ENCODE measurements at places on chromosomes 11 and 22.
A peak's percentile ranks its signal among the peaks of the same experiment; 100 is the strongest.

- H3K4me3 ChIP-seq, result peak overlapping the region; percentile 52
- no peak overlapping the region for H3K27ac ChIP-seq
- peaks cover 1% of the 10 kb centered on the region for H3K36me3 ChIP-seq
- DNase-seq, result no peak
These were observed 21.4 kb downstream of the KCNQ1 start for GRCh38 chr11:2466069-2466801.

DNA sequence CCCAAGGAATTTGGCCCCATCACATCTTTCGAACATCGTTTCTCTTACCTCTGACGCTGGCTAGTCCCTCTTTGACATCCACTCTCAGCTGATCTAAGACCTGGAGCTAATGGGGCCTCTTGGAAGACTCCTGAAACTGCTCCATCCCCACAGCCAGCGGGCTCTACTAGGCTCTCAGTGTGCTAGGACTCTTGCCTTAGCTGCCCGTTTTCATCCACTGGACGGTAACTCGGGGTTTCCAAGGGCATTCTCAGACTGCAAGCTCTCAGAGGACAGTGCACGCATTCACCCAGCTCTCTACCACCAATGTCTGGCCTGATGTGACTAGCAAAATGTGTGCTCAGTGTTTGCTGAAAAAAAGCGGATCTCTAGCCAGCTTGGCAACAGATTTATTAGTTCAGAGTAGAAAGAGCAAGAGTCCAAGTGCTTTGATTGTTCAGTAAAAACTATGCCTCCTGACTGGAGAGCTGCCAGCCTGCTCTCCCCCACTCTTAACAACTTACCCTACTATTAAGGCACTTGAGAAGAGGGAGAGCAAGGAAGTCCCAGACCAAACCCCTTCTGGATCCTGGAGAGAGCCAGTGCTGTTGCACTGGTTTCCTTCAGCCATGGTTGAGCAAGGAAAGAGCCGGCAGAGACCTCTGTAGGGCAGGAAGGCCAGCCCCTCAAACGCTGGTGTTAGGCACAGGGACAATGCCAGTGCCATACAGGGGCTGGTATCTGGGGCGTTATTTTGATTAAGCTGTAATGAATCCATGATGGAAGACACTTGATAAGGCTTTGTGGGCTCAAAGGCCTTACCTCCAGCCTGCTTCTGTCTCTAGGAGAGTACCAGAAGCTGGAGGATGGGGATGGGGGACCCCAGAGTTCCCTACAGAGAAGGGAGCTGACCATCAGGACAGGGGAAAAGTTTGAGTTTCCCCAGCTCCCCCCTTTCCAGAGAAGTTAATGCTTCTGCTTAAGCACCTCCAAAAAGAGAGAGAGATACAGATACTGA lies 9.2 kb downstream of the RELA start:
- peak overlapping the region; percentile 91 for H3K27ac ChIP-seq
- peak overlapping the region; percentile 80 for H3K4me3 ChIP-seq
- peaks cover 24% of the 10 kb centered on the region for H3K36me3 ChIP-seq
- peaks cover 38% of the 10 kb centered on the region for H3K4me1 ChIP-seq

GRCh38 chr11:122745111-122745510 lies 89.6 kb downstream of the UBASH3B start:
- H3K27me3 ChIP-seq, result no peaks in the 10 kb centered on the region
- H3K4me1 ChIP-seq, result peaks cover 30% of the 10 kb centered on the region
- no peak for DNase-seq
- H3K4me3 ChIP-seq, result no peak overlapping the region
- peak overlapping the region; percentile 92 for H3K27ac ChIP-seq
- H3K36me3 ChIP-seq, result no peaks in the 10 kb centered on the region

DNA sequence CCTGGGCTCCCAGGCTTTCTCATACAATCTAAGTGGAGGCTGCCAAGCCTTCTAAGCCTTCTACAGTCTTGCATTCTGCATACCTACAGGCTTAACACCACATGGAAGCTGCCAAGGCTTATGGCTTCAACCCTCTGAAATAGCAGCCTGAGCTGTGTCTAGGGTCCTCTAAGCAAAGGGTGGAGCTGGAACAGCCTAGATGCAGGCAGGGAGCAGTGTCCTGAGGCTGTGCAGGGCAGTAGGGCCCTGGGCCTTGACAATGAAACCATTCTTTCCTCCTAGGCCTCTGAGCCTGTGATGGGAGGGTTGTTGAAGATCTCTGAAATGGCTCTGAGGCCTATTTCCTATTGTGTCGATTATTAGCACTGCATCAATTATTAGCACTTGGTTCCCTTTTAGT lies 150.9 kb upstream of the GRK3 start:
- peaks cover 2% of the 10 kb centered on the region for H3K4me1 ChIP-seq
- peaks cover 8% of the 10 kb centered on the region for H3K27me3 ChIP-seq
- no peak overlapping the region for H3K4me3 ChIP-seq
- no peak overlapping the region for H3K27ac ChIP-seq
- peaks cover 6% of the 10 kb centered on the region for H3K36me3 ChIP-seq

GRCh38 chr11:10386361-10386760 lies 68.7 kb upstream of the AMPD3 start:
- H3K4me3 ChIP-seq, result no peak overlapping the region
- peaks cover 25% of the 10 kb centered on the region for H3K27me3 ChIP-seq
- DNase-seq, result peak; percentile 4
- peaks cover 8% of the 10 kb centered on the region for H3K36me3 ChIP-seq
- H3K4me1 ChIP-seq, result no peaks in the 10 kb centered on the region
- no peak overlapping the region for H3K27ac ChIP-seq

DNA sequence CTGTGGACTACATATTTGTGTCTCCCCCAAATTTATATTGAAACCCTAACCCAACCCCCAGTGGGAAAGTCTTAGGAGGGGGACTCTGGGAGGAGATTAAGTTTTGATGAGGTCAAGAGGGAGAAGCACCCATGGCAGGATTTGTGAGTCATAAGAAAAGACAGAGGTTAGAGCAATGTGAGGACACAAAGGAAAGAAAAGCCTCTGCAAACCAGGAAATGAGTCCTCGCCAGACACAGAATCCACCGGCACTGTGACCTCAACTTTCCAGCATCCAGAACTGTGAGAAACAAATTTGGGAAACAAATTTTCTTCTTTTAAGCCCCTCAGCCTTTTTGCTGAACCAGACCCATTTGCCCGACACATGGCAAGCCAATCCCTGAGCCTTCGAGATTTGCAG lies 397.0 kb downstream of the NTM start:
- H3K36me3 ChIP-seq, result no peaks in the 10 kb centered on the region
- no peak for DNase-seq
- no peak overlapping the region for H3K4me3 ChIP-seq
- no peaks in the 10 kb centered on the region for H3K4me1 ChIP-seq
- no peak overlapping the region for H3K27ac ChIP-seq
- H3K27me3 ChIP-seq, result no peaks in the 10 kb centered on the region

- H3K27me3 ChIP-seq, result no peaks in the 10 kb centered on the region
- H3K4me3 ChIP-seq, result peak overlapping the region; percentile 63
- H3K4me1 ChIP-seq, result peaks cover 67% of the 10 kb centered on the region
- peaks cover 38% of the 10 kb centered on the region for H3K36me3 ChIP-seq
- peak overlapping the region; percentile 98 for H3K27ac ChIP-seq
These were observed 48.9 kb downstream of the CD82 start for GRCh38 chr11:44614281-44614775.

GRCh38 chr11:83540112-83540675 lies 254.0 kb upstream of the CCDC90B start:
- H3K27ac ChIP-seq, result no peak overlapping the region
- H3K36me3 ChIP-seq, result no peaks in the 10 kb centered on the region
- H3K4me3 ChIP-seq, result no peak overlapping the region
- no peak for DNase-seq
- no peaks in the 10 kb centered on the region for H3K4me1 ChIP-seq

- peaks cover 21% of the 10 kb centered on the region for H3K4me1 ChIP-seq
- no peak for DNase-seq
- no peak overlapping the region for H3K27ac ChIP-seq
- H3K4me3 ChIP-seq, result no peak overlapping the region
- no peaks in the 10 kb centered on the region for H3K36me3 ChIP-seq
These were observed 4.7 kb downstream of the KCNJ1 start for GRCh38 chr11:128862406-128862805.

DNA sequence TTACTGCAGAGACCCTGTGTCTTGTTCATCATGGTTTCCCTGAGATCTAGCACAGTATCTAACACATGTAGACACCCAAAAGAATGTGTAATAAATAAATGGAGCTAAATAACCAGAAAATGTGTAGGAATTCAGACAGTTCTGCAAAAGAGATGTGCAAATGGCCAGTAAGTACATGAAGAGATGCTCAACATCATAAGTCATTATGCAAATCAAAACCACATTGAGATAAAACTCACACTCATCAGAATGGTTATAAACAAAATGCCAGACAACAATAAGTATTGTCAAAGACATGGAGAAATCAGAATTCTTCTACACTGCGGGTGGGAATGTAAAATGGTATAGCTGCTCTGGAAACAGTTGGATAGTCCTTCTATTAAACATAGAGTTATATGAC lies 88.5 kb downstream of the RBFOX2 start:
- no peak overlapping the region for H3K27ac ChIP-seq
- DNase-seq, result no peak
- H3K27me3 ChIP-seq, result peaks cover 5% of the 10 kb centered on the region
- H3K4me3 ChIP-seq, result no peak overlapping the region

DNA sequence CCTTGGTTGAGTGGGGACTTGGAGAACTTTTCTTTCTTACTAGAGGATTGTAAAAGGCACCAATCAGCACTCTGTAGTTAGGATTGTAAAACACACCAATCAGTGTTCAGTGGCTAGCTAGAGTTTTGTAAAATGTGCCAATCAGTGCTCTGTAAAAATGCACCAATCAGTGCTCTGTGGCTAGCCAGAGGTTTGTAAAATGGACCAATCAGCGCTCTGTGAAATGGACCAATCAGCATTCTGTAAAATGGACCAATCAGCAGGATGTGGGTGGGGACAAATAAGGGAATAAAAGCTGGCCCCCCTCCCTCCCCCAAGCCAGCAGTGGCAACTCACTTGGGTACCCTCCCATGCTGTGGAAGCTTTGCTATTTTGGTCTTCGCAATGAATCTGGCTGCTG lies 5.5 kb upstream of the DRG1 start:
- no peak overlapping the region for H3K4me3 ChIP-seq
- H3K4me1 ChIP-seq, result no peaks in the 10 kb centered on the region
- H3K27ac ChIP-seq, result no peak overlapping the region
- peaks cover 2% of the 10 kb centered on the region for H3K36me3 ChIP-seq
